Colonic mucosa (tissue), 4 donors: ENCODE measurements at places on chromosomes 4 and X. TPM values are rescaled to one million over a fixed set of nuclear protein-coding genes. Genes with fewer than 3 reads are reported as not detected.

The PNMA6A gene
- total RNA-seq, result 0.37 TPM

The ETDA gene
- not detected for total RNA-seq

The PRRG1 gene
- total RNA-seq, result 5.4 TPM

The TCP11X1 gene
- not detected for total RNA-seq

The RTL9 gene
- not detected for total RNA-seq

The HAND2 gene
- total RNA-seq, result 9.4 TPM

The RIBC1 gene
- total RNA-seq, result 0.72 TPM

The CT45A9 gene
- not detected for total RNA-seq

The GPR119 gene
- total RNA-seq, result 0.52 TPM

The MID2 gene
- 5.4 TPM for total RNA-seq

The PUDP gene
- total RNA-seq, result 62.4 TPM

The SYTL5 gene
- 7.1 TPM for total RNA-seq

The CT45A6 gene
- not detected for total RNA-seq

The ARMCX4 gene
- total RNA-seq, result 6.3 TPM

The SLC4A4 gene
- total RNA-seq, result 99.0 TPM

The SEL1L3 gene
- 96.2 TPM for total RNA-seq

The STBD1 gene
- total RNA-seq, result 39.2 TPM

The RPGR gene
- total RNA-seq, result 8.3 TPM

The DCHS2 gene
- total RNA-seq, result 1.2 TPM

The MAGEB2 gene
- total RNA-seq, result not detected

The HELT gene
- total RNA-seq, result not detected

The DDX53 gene
- total RNA-seq, result not detected

The ADGRG2 gene
- 0.10 TPM for total RNA-seq

The TMEM156 gene
- not detected for total RNA-seq

The LIN54 gene
- 17.9 TPM for total RNA-seq

The SAP30 gene
- total RNA-seq, result 20.0 TPM

The EFNB1 gene
- 92.2 TPM for total RNA-seq

The GYG2 gene
- 12.8 TPM for total RNA-seq

The CSAG1 gene
- not detected for total RNA-seq

The GRPEL1 gene
- 50.9 TPM for total RNA-seq

The EXOC1L gene
- not detected for total RNA-seq

The ATP1B4 gene
- total RNA-seq, result not detected

The BRS3 gene
- total RNA-seq, result not detected

The LRCH2 gene
- 0.44 TPM for total RNA-seq

The CD40LG gene
- 0.69 TPM for total RNA-seq

The BANK1 gene
- total RNA-seq, result 0.82 TPM

The PCDH10 gene
- 0.37 TPM for total RNA-seq

The NLGN4X gene
- 2.2 TPM for total RNA-seq

The FOXR2 gene
- total RNA-seq, result not detected

The SCRG1 gene
- total RNA-seq, result not detected

The SMC1A gene
- total RNA-seq, result 124 TPM
